Naive thymus-derived CD4-positive, alpha-beta T cell (primary cell): ENCODE measurements at places on chromosomes 2 and 18. TPM values are rescaled to one million over a fixed set of nuclear protein-coding genes. Genes with fewer than 3 reads are reported as not detected.
A peak's percentile ranks its signal among the peaks of the same experiment; 100 is the strongest.

DNA sequence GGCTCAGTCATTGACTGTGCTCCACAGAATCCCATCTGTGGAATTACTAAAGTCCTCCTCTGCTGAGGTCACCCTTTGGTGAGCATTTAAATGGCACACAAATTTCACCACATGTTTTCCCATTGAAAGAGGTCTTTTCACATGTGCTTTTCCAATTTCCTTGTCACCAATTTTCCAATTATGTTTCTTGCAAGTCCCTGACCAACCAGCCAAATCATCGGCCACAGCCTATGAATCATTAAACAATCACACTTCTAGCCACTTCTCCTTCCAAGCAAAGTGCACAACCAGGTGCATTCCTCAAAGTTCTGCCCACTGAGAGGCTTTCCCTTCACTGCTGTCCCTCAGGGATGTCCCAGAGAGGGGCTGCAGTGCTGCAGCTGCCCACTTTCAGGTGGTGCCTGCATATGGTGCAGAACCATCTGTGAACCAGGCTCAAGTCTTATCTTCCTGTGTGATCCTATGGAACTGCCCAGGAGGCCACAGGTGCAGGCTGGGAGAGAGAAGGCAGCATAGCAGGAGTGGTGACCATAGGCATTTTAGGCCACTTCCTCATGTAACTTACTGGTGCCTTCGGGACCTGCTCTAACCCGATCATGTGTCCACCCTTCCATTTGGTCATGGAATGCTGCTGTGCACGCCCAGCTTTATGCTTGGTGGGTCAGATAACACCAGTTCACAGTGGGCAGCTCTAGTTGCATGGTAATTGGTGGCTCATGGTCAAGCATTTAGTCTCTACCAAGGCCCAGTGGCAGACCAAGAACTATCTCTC lies 153.0 kb downstream of the SEPTIN10 start:
- no peak for DNase-seq
- no peaks in the 10 kb centered on the region for H3K36me3 ChIP-seq
- H3K27me3 ChIP-seq = no peaks in the 10 kb centered on the region
- no peaks in the 10 kb centered on the region for H3K4me1 ChIP-seq
- H3K27ac ChIP-seq = no peak overlapping the region

DNA sequence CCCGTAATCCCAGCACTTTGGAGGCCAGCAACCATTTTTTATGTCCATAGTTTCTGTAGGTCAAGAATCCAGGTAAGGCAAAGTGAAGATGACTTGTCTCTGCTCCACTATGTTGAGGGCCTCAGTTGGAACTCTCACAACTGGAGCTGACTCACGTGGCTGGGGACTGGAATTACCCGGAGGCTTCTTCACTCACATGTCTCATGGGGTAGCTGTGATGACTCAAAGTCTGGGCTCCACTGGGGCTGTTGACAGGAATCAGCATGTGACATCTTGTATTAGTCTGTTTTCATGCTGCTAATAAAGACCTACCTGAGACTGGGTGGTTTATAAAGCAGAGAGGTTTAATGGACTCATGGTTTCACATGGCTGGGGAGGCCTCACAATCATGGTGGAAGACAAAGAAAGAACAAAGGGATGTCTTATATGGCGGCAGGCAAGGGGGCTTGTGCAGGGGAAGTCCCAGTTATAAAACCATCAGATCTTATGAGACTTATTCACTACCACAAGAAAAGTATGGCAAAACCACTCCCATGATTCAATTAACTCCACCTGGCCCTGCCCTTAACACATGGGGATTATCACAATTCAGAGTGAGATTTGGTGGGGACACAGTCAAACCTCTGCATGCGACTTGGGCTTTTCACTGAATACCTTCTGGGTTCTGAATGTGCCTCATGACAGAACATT lies 7.8 kb upstream of the PPP1R1C start:
- no peaks in the 10 kb centered on the region for H3K36me3 ChIP-seq
- no peaks in the 10 kb centered on the region for H3K4me1 ChIP-seq
- DNase-seq = no peak
- H3K27ac ChIP-seq = no peak overlapping the region

DNA sequence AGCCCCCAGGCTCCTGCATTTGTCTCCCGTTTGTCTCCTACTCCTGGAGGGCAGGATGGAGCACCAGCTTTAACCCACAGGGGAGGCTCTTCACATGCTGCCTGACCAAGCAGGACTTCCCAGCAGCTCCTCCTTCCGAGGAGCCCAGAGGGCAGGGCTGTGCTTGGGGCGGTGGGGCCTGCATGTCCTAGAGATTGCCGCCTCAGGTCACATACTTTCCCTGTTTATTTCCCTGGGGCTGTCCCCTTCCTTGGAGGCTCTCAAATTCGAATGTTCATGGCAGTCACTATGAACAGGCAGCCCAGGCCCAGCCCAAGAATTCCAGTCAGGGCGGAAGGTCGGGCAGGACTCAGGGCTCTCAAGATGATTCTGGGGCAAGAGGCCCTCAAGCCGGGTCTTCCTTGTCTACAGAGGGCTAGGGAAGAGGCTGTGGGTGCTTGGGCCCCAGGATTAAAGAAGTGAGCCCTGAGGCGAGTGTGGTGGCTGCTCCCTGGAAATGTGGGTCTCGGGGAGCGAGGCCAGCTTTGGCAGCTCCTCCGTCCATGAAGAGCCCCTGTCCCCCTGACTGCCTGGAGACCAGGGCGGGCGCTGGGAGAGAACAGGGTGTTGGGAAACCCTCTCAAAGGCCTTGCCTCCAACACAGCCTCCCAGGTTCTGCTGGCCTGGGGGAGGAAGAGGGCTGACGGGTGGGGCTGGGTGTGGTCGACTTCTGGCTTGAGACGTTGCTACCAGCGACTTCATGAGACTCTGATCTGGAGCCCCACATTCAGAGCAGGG lies 48.9 kb upstream of the HPCAL1 start:
- H3K4me1 ChIP-seq = no peaks in the 10 kb centered on the region
- no peak overlapping the region for H3K4me3 ChIP-seq
- H3K36me3 ChIP-seq = no peaks in the 10 kb centered on the region
- DNase-seq = no peak

DNA sequence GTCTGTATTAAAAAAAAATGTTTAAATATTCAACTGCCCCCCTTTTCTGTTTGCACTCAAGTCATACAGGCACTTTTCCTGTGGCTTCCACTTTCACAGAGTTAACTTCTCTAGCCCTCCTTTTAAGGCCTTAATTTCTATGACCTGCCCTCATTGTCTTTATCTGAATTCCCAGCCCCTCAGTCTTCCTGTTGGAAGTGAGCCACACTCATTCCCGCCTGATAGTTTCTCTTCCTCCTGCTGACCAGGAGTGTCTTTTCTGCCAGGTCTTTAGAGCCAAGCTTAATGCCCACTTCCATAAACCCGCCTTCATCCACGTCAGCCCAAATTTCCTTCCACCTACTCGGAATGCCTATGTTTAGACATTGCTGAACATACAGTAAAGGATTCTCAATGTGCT lies 10.5 kb downstream of the COPS8 start:
- H3K4me3 ChIP-seq = no peak overlapping the region
- H3K27ac ChIP-seq = no peak overlapping the region
- H3K4me1 ChIP-seq = no peaks in the 10 kb centered on the region
- H3K36me3 ChIP-seq = peaks cover 25% of the 10 kb centered on the region

DNA sequence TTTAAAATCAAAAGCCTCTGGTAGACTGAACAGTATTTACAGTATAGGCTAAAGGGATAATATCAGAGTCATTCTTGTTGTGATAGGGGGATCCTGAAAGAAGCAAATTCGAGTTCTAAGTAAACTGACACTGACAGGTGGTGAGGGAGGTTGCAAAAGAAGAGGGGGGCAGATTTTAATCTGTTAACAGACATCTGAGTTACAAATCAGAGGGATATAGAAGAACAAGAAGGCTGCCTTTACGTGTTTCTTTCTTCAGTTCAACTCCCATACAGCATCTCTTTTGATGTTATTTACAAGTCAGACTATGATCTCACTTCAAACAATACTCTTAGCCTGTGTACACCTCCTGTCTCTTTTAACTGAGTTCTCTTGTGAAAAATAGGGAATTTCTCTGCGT lies 16.3 kb upstream of the ITGA4 start:
- H3K4me3 ChIP-seq = no peak overlapping the region
- H3K27ac ChIP-seq = no peak overlapping the region
- no peak for DNase-seq
- no peaks in the 10 kb centered on the region for H3K4me1 ChIP-seq

DNA sequence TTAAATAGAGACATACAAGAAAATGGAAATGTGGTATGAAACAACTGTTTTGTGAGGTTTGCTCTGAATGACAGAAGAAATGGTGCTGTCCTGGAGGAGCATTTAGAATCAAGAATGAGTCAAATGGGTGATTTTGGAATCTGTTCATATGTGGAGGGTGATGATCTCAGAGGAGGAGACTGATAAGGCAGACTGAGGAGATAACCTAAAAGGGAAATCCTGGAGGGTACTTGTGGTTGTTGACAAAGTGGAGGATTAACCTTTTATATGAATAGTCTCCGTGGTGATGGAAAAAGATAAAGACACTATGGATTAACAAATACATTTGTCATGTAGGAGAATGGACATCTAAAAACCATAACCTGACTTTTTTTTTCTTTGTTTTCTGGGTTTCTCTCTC lies 74.1 kb downstream of the MMADHC start:
- no peaks in the 10 kb centered on the region for H3K36me3 ChIP-seq
- no peak overlapping the region for H3K4me3 ChIP-seq
- DNase-seq = no peak
- no peaks in the 10 kb centered on the region for H3K4me1 ChIP-seq
- H3K27me3 ChIP-seq = no peaks in the 10 kb centered on the region
- H3K27ac ChIP-seq = no peak overlapping the region

DNA sequence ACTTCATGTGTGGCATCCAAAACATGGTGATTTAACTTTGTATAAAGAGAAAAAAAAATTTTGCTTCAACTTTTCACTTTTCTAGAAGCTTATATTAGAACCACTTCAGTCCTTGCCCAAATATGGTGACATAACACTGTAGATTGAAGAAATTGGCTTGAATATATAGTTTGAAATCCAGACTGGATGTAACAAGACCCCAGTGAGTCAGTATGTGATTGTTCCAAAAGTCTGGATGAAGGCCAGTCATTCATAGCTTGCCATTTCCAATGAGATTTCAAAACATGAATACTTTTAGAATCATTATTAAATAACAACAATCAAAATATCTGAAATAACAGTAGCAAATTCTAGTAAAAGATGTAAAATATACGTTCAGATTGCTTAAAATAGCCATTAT lies 104.8 kb upstream of the FN1 start:
- H3K4me1 ChIP-seq = no peaks in the 10 kb centered on the region
- no peak for DNase-seq
- H3K4me3 ChIP-seq = no peak overlapping the region
- no peaks in the 10 kb centered on the region for H3K36me3 ChIP-seq

GRCh38 chr2:9473308-9473984 lies 905 bp upstream of the IAH1 start:
- H3K27ac ChIP-seq = peak overlapping the region; percentile 95
- no peak for DNase-seq
- peaks cover 21% of the 10 kb centered on the region for H3K4me1 ChIP-seq
- H3K4me3 ChIP-seq = peak overlapping the region; percentile 82

DNA sequence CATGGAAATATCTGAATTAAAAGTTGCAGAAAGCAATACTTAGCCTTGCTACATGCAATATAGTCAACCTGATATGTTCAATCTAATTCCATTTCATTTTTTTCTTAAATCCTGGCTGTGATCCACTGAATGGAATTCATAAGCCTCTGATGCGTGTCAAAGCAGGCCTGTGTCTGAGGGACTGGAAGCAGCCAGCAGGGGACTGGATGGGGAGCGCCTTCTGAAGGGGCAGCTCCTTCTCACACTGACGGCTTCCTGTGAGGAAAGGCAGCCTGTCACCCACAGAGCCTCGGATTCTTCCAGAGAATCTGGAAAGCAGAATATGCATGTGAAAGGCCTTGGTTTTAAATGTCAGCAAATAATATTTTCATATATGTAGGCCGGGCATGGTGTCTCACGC lies 73.5 kb downstream of the KCNF1 start:
- no peaks in the 10 kb centered on the region for H3K4me1 ChIP-seq
- H3K36me3 ChIP-seq = no peaks in the 10 kb centered on the region
- no peak for DNase-seq
- no peak overlapping the region for H3K4me3 ChIP-seq
- H3K27me3 ChIP-seq = no peaks in the 10 kb centered on the region

- no peak overlapping the region for H3K4me3 ChIP-seq
- H3K4me1 ChIP-seq = no peaks in the 10 kb centered on the region
- no peaks in the 10 kb centered on the region for H3K36me3 ChIP-seq
- DNase-seq = no peak
Measured at GRCh38 chr2:212797484-212798205, 259.0 kb upstream of the ERBB4 start.

- no peak overlapping the region for H3K27ac ChIP-seq
- no peak overlapping the region for H3K4me3 ChIP-seq
- no peaks in the 10 kb centered on the region for H3K4me1 ChIP-seq
- no peak for DNase-seq
- H3K27me3 ChIP-seq = no peaks in the 10 kb centered on the region
Measured at GRCh38 chr2:84956334-84957297, 14.3 kb upstream of the KCMF1 start.

DNA sequence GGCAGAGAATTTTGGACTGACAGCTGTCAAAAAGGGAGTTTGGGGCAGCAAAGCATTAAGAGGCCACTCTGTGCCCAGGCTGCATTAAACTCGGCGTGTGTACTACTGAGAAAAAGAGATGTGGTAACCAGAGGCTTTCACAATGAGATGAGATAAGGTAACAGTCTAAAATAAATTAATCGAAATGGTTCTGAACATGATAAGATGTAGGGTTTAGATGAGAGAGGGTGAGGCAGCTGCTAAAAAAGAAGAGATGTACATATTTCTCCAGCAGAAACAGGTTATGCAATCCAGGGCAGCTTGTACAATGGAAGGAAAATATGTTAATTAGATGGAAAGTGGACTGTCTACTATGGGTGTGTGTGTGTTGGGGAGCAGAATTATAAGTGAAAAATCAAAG lies 39.2 kb upstream of the ACTR3 start:
- H3K27ac ChIP-seq = no peak overlapping the region
- DNase-seq = no peak
- no peaks in the 10 kb centered on the region for H3K36me3 ChIP-seq
- no peaks in the 10 kb centered on the region for H3K4me1 ChIP-seq
- H3K27me3 ChIP-seq = no peaks in the 10 kb centered on the region
- no peak overlapping the region for H3K4me3 ChIP-seq

GRCh38 chr2:38602136-38602731 lies 494 bp downstream of the HNRNPLL start:
- peak overlapping the region; percentile 86 for H3K4me3 ChIP-seq
- peaks cover 11% of the 10 kb centered on the region for H3K4me1 ChIP-seq
- no peaks in the 10 kb centered on the region for H3K27me3 ChIP-seq
- no peaks in the 10 kb centered on the region for H3K36me3 ChIP-seq
- peak; percentile 19 for DNase-seq

DNA sequence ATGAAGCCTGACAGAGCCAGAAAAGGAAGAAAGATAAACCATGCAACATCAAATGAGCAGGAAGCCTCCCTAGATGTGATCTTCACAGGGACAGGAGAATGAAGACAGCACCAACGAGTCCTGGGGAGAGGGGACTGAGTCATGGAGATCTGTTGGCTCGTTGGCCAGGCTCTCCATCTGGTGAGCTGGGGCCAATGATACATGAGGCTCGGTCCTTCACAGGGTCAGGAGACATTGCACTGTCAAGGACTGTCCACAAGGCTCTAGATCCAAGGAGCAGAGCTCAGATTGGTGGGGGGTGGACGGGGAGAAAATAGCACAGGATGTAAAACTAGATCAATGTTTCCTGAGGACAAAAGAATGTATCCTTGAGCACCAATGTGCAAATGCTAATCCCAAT lies 735 bp downstream of the CD207 start:
- no peaks in the 10 kb centered on the region for H3K36me3 ChIP-seq
- H3K27ac ChIP-seq = no peak overlapping the region
- no peak for DNase-seq
- H3K4me1 ChIP-seq = no peaks in the 10 kb centered on the region
- H3K4me3 ChIP-seq = no peak overlapping the region

The SLC40A1 gene
- total RNA-seq = 17.6 TPM

The YPEL5 gene
- total RNA-seq = 905 TPM

The GALNT13 gene
- not detected for total RNA-seq

The SERPINB13 gene
- not detected for total RNA-seq
